ENCODE measurements at places on chromosomes 6 and 20.

DNA sequence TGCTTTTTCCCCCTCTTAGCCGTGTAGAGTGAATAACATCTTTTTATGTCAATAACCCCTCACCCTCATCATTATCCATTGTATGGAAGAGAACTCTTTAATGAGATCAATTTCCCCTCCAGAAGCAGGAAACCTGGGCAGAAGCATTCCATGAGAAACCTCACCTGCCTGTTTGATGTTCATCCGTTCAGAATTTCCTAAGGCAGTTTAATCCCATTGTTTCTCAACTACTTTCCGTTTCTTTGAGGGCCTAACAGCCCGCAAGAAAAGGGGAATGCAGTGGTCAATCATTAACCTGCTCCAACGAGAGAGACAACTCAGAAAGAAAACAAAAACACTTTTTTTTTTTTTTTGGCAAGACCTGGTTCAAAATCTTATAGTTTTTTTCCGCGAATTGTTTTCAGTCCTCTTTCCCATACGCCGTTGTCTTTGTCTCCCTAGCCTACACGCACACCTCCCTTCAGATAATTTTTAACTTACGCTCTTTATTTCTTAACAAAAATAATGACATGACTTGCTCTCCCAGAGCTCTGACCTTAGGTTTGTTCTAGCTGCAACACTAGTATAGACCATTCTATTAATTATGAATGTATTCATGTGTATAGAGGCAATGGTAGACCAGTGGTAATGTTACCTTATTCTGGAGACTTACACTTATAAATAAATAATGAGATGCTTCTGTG lies 25.6 kb upstream of the ID4 start:
- DNase-seq: peak; percentile 68

DNA sequence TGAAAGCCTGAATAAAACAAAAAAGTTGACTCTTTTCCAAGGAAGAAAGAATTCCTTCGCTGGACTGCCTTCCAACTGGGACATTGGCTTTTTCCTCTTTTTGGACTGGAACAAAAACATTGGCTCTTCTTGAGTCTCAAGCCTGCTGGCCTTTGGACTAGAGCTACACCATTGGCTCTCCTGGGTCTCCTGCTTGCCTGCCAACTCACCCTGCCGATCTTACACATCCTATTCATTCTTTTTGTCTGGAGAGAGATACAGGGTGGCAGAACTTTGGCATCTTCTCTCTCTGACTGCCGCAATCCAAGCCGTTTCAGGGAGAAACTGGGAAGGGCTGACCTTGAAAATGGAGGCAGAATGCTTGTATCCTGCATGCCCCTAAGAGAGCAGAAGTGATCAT lies 20.2 kb downstream of the DDO start:
- DNase-seq: no peak

DNA sequence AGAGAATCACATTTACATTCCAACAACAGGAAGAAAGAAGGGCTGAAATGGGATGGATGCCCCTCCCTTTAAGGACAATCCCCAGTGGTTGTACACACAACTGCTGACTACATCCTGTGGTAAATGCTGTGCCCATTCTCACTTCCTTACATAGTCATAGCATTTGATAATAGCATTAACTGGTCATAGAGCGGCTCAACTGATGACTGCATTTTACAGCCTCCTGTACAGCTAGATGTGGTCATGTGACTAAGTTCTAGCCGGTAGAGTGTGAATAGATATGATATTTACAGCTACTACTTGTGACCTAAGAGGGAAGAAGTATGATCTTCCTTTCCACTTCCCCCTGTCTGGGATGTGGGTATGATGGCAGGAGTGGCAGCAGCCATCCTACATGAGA lies 24.7 kb downstream of the KCNK17 start:
- DNase-seq: no peak

DNA sequence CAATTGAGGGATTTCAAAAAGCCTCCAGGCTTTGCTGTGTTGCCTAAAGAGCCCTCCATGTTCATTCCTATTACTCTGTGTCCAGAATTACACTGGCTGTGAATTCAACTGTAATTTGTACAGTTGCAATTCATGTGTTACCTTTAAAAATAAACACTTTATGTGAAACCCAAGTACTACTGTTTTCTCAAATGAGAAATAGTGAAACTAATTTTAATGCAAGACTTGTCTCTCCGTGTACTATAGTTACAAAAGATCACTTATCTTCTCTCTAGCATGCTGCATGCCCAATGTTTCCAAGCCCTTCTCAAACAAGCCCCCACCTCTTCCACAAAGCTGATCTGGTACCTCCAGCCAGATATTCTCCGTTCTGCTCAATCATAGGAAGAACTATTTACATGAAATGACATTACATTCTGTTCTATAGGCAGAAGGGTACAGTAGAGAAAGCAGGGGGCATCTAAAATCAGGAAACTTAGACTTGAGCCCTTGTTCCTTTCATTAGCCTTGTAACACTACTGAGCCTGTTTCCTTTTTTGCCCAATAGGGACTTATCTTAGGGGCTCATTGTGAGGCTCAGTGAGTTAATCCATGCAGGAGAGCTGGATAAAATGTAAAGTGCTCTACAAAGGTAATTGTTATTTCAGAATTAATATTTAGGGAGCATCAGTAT lies 12.3 kb upstream of the COL9A1 start:
- no peak for DNase-seq

DNA sequence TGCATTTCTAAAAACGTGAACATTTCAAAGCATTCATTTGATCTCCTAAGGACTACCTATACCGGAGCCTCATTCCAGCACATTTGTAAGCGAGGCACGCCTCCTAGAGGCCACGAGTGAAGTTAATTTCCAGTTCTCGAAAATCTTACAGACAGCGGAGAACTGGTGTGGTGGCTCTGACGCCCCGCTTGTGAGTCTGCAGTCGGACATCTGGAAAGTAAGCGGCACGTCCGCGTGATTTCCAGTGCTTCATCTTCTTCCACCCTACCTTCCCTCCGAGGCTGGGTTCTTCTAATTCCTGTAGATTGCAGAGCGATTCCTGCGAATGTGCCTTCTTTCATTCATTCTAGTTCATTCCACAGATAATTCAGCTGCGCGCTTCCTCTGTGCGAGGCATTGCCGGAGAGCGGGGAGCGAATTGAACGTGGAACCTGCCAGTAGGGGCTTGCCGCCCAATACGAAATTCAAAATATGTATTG lies 810 bp upstream of the PRIM2 start:
- DNase-seq: peak; percentile 91

- no peak for DNase-seq
Observed at GRCh38 chr6:38248500-38249234, 391.1 kb downstream of the BTBD9 start.

- DNase-seq: no peak
Observed at GRCh38 chr6:158279615-158280014, 32.6 kb upstream of the TULP4 start.
